ENCODE measurements at places on chromosomes 5 and 9. TPM values are rescaled to one million over a fixed set of nuclear protein-coding genes. Genes with fewer than 3 reads are reported as not detected.

GRCh38 chr9:134355561-134356279, 29.5 kb downstream of the RXRA start:
- DNase-seq: no peak

The ANKRD34B gene
- not detected for total RNA-seq

The CTNND2 gene
- total RNA-seq: 0.50 TPM

DNA sequence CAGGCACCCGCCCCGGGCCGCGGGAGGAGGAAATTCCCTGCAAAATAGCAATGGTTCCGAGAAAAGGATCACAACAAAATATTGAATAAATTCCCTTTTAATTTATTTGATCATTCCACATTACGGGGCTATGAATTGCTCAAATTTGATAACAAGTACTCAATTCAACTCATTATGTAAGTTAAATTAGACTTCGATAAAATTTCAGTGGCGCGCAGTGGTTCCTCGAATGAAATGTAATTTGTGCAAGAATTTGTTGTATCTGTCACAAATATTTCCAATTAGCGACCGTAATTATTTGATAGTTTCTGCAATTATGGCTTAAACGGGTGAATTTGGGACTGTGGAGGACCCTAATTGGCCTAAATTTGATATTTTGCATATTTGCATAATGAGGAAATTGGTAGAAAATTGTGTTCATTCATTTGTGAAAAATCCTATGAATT, 76.0 kb upstream of the TBCA start:
- no peak for DNase-seq

The NR5A1 gene
- total RNA-seq: 167 TPM

DNA sequence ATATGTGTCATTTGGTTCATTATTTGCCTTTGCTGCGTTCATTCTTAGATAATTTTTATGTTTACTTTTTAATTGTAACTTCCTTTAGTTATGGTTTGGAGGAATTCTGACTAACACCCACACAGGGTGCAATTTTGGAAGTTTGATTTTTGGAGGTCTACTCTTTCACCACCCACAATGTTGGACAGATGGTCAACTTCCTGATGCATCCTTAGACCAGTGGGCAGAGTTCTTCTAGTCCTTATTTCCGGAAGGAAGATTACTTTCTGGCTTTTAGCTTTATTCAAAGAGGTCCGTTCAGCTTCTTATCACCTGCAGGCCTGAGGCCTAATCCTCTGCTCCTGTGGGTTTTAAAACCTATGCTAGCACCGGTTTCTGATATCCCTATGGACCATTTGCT, 126.7 kb downstream of the MTX3 start:
- DNase-seq: no peak

DNA sequence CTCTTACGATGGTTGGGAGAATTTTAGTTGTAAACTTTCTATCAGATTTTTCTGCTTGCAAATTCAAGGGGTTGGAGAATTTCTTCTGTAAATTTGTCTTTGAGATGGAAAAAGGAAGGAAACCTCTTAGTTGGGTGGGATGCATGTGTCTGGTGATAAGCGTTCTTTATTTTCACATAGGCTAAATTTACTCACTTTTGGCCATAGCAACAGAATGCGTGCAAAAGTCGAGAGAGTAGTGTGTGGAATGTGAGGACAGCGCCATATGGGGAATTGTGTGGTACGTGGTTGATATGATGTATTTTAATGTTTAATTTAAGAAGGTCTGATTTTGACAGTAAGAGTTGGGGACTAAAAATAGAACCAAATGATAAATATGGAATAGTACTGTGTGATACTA, 282.2 kb downstream of the TAF11L14 start:
- no peak for DNase-seq

DNA sequence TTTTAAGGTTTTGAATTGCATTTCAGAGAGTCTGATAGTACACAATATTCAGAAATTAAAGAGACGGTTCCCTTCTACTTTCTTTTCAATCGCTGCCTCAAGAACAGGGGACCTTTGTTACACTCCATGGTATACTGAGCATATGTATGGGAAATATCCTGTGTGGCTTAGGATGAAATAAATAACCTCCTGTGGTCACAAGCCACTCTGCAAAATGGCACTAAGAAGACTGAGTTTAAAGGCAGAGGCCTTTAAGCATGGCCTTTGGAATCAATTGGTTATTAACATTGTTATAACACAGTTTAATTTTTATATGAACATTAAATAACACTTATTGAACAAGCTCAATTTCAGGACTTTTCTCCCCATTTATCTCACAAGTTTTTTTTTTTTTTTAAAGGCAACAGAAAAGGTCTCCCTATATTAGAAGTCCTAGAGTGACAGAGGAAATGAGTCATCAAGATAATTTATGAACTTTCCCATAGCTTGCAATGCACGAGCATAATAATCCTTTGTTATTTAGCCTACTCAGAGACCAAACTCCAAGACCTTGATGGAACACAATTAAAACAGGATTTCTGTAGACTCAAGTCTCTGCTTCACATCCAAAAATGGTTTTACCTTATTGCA, 341.9 kb downstream of the TMEM167A start:
- DNase-seq: no peak

The KCNT1 gene
- 2.4 TPM for total RNA-seq

DNA sequence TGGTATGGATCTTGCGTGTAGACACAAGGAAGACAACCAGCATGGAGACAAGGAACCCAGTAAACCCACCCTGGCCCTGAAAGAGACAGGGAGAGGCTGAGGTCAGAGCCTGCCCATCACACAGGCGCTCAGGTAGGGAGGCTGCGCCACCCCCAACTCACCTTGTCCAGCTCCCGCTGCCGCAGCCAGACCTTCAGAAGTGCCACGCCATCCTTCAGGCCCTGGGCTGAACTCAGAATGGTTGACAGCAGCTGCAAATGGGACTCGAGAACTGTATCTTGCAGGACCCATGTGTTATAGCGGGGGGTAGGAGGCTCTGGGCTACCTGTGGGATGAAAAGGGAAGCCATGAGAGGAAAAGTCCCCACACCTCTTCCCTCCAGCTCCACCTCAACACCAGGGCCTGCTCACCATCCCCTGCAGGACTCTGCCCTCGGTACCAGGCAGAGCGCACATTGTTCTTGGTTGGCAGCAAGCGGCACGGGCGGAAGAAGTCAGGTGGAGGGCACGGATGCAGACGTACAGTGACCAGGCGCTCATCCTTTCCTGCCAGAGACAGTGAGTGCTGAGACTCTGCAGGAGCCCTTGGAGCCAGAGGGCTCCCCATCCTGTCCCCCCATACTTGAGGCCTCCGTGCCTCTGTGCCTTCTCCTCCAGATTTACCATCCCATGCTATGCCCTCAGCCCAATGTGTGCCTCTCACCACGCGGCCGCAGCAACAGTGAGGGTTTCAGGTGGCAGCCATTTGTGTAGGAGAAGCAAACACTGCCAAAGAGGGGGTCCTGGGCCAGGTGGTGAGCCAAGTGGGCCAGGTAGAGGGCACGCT, 4.7 kb downstream of the NOL6 start:
- no peak for DNase-seq

The ADAMTS12 gene
- 25.4 TPM for total RNA-seq

The PIP5KL1 gene
- total RNA-seq: 0.94 TPM

- peak; percentile 22 for DNase-seq
Measured at GRCh38 chr9:136860933-136861873, 4.9 kb downstream of the EDF1 start.

DNA sequence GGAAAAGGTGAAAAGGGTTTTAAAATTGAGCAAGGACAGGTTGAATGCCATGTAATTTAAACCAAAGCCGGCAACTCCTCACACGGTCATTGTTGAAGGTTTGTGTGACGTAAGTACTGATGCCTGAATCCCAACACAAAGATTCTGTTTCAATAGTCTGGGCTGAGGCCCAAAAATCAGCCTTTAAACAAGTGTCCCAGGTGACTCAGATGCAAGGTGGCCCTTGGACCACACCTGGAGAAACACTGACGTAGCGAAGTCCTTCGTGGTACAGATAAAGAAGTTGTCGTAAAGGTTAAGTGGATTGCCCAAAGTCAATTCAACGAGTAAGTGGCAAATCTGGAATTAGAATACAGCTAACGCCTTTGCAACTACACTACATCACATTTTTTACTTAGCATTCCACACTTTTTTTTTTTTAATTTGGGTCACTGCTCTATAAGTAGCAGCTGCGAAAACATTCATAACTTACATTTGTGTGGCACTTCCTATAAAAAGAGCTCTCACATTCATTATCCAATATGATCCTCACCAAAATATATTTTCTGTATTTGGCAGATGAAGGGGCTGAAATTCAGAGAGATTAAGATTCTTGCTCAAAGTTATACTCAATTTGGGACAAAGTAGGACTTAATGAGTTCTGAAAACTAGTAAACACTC, 111.3 kb downstream of the LPAR1 start:
- no peak for DNase-seq

- DNase-seq: no peak
Measured at GRCh38 chr9:126437701-126438100, 111.1 kb downstream of the MVB12B start.

The TMEM174 gene
- total RNA-seq: not detected

- no peak for DNase-seq
Measured at GRCh38 chr9:19440376-19440775, 31.6 kb downstream of the ACER2 start.

DNA sequence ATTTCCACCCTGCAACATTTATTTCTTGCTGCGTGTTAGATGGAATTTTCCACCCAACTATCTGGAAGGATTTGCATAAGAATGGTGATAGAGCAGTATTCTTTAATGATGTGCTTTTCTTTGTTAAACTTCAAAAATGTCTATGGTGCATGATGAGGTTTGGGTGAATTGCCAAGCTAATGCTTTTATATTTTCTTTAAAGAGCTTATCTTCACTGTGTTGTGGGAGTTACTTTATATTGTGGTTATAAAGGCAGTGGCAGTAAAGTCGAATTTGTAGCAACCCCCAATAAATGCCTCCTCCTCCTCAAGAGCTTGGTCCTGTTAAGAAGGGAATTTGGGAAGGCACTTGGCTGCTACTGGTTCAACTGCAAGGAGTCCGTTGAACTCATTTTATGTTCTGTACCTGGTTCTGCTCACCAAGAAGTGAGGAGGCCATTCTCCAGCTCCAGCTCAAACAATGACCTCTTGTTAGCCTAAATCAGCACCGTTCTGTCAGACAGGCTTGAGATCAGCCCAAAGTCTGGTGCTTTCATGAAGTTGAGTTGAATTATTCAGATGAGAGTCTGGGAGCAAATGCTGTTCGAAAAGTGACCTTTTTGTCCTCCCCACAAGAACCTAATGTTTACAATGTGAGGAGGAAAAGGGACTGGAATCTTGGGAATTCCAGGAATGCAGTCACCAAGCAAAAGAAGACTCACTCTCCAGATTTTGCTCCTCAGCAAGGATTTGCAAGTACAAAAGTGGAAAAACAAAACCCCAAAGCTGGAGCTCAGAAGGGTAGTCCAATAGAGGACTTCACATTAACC, 217.0 kb downstream of the TMEM38B start:
- no peak for DNase-seq

GRCh38 chr5:180367300-180367699, 14.2 kb upstream of the GFPT2 start:
- DNase-seq: no peak

DNA sequence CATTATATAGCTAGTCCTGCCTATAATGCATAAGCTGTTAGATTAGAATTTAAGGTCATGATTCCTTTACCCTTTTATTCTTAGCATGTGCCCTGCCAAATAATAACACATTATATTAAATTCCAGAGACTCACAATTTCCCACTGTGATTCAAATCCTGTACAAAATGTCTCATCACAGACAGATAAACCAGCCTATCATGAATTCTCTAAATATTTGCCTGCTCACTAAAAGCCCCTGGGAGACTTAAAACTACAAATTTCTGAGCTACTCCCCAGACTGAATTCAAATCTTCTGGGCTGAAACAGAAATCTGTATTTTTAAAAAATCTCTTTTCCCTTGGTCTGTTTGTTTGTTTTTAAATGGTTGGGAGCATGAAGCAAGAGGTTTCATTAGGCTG, 32.7 kb downstream of the GAPT start:
- DNase-seq: no peak

The PLPP7 gene
- 11.8 TPM for total RNA-seq

DNA sequence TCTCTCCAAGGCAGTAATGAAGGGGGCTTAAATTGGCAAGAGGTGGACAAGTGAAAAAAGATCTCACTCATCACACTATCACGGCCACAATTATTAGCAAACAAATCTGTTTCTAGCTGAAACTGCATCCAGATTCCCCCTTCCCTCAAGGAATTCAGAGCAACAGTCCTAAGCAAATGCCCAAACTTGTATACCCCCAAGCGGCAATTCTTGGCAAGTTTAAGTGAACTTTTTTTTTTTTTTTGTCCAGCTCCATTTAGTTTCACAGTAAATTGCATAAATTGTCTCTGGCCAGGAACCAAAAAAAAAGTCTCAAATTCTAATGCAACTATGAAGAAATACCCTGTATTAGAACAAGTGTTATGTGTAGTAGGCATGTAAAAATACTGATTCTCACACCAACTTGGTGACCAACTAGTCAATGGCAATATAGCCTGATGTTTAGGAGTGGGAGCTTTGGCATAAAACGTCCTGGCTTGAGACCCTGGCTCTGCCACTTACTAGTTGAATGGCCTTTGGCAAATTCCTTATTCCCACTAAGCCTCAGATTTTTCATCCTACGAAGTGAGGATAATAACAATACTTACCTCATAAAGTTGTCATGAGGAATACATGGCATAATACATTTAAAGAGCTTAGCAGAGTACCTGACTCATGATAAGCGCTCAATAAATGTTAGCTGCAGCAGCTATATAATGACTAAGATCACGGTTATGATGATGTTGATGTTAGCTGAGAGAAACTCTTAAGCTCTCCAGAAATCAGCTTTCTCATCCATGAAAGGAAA, 193.2 kb downstream of the ADAMTSL1 start:
- no peak for DNase-seq

- DNase-seq: no peak
Measured at GRCh38 chr5:6995115-6995514, 281.9 kb downstream of the TENT4A start.

DNA sequence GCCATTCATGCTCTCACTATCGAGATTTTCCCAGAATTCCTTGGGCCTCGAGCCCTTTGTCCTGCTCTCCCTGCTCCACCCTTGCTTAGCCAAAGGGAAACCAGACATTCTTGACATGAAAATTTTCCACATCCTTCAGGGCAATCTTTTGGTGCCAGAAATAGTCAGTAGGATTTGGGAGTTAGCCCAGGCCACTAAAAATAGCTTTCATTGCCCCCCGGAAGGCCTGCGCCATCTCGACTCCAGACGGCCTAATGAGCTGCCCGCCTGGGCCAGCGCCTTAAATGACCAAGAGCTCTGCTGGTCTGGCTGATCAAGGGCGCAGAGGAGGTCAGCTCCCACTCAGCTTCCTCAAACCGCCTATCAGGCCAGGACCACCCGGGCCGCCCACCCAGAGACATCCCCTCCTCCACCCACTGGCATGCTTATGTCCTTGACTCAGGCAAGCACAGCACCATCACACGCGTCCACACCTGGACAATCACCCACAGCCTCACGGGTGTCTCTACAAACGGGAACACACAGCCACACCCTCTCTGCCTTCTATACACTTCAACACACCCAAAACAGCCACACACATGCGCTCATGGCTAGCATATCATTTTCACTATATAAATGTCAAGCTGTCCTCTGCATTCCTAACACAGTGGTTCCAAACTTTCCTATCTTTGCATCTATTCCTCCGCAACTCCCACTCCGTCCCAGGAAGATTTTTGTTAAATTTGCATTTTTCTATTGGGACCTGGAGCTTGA, 20.9 kb downstream of the DUSP1 start:
- no peak for DNase-seq
